Hematopoietic multipotent progenitor cell treated with erythropoietin and hydrocortisone succinate and interleukin-3 and kit ligand, for 17 days (in vitro differentiated cells): ENCODE measurements at places on chromosomes 4 and X.

DNA sequence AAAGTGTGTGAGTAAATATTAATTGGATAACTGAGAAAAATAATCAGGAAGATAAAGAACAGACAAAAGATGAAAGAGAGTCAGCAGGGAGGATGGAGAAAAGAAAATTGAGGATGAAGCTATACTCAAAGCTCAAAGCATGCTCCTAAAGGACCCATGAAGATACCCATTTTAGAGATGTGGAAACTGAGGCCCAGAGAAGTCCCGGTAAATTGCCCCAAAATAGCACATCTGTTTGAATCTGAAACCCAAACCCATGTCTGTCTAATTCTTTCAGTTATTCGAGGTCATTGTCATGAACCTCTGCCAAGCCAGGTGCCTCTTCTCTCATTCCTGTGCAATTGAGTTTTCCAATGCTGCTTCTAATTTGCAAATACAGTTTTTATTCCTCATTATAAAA lies 29.6 kb upstream of the MSX1 start:
- no peak for DNase-seq

GRCh38 chr4:139756391-139757180 lies 91.0 kb downstream of the MGST2 start:
- DNase-seq = no peak

GRCh38 chr4:104964410-104965175 lies 182.1 kb upstream of the TET2 start:
- no peak for DNase-seq

DNA sequence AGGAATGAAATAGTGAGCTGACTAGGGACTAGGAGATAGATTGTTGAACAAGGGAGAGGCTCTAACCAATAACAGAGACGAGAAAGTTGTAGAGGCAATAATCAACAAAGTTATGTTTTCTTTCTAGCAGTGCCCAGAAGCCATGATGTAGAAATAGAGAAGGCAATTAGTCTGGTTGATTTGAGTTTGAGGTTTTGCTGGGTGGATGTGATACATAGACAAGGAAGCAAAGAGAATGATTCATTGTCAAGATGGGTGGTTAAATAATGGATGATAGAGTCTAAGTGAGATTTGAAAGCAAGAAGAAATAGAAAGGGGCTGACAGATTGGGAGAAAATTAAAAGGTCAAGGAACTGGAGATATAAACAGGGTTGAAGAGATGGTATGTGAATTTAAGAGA lies 11.2 kb downstream of the RBM41 start:
- no peak for DNase-seq

- no peak for DNase-seq
Observed at GRCh38 chr4:32192363-32192762, 1472.2 kb downstream of the PCDH7 start.

GRCh38 chrX:107699616-107700015 lies 71.3 kb downstream of the PRPS1 start:
- no peak for DNase-seq

DNA sequence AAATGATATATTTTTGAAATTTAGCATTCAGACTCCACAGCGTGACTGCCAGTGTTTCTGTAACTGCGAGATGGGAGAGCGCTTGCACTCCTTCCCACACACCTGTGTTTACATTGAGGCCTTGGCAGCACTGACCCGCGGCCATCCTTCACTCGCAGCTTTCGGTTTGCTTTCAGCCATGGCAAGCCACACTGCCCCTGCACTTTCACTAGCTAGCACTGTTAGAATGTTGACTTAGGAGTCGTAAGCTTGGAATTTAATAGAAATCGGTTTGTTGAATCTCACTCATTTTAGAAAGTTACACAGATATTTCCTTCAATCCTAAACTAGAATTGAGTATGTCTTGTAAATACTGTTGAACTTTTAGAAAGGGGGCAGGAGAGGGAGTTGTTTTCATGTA lies 136.2 kb downstream of the CFAP299 start:
- no peak for DNase-seq

DNA sequence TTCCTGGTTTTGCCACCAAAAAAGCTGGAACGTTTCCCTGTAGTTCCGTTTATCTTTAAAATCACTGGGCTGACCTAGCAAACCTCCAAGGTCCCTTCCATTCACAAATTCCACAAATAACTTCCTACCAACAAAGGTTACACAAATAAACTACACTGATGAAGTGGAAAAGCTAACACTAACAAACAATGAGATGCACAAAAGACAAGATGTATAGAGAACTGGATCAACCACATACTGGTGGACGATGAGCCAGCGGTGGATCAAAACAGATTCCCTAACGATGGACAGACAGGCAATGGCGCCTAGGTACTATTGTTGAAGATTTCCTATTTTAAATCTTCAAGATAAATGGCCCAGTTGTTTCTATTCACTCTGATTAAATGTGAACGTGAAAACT lies 15.5 kb downstream of the AFAP1 start:
- DNase-seq = no peak

GRCh38 chrX:155188786-155189185 lies 27.5 kb upstream of the VBP1 start:
- no peak for DNase-seq

DNA sequence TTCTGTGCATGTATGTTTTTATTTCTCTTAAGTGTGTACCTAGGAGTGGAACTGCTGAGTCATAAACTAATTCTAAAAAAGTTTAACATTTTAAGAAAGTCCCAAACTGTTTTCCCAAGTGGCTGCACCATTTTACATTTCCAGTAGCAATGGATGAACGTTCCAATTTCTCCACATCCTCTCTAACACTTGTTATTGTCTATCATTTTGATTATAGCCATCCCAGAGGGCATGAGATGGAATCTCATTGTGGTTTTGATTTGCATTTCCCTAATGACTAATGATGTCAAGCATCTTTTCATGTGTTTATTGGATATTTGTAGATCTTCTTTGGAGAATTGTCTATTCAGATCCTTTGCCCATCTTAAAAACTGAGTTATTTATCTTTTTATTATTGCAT lies 82.5 kb downstream of the PPEF1 start:
- DNase-seq = no peak

- DNase-seq = no peak
Observed at GRCh38 chr4:18202486-18202885, 180.9 kb upstream of the LCORL start.

DNA sequence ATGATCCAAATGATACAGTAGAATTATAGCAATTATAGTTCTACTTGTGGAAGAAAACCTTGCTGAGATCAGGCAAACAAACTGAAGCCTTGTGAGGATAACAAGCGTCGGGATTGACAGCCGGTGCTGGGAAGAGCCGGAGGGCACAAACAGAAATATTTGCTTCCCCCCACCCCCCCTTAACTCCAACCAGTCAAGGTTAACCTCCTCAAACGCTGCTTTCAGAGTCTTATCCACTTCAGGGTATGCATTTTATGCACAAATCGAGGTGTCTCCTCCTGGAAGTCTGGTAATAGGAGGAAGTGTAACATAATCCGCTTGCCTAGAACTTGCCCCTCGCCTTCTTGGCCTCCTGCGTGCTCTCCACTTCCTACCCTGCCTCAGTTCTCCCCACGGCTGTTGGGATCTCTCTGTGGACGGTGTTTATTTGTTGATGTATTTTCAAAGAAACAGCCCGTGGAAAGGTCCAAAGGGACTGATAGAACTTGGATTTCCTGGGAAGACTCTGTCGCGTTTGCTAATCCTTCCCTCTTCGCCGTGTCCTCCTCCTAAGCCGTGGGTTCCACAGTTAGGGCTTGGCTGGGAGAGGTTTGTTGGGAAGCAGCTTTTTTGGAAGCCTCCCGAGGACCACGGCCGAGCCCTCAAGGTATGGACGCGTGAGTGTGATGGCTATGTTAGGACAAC lies 4.1 kb upstream of the ARX start:
- no peak for DNase-seq

GRCh38 chrX:130260316-130260715 lies 8.4 kb downstream of the ZNF280C start:
- no peak for DNase-seq

- no peak for DNase-seq
Observed at GRCh38 chr4:52822972-52823701, 39.0 kb upstream of the RASL11B start.
